Posterior cingulate gyrus (tissue), 11 donors: ENCODE measurements at places on chromosomes 16 and 17.

GRCh38 chr17:15262291-15263205 is 2.6 kb downstream of the PMP22 start:
- DNase-seq: peak; percentile 91

DNA sequence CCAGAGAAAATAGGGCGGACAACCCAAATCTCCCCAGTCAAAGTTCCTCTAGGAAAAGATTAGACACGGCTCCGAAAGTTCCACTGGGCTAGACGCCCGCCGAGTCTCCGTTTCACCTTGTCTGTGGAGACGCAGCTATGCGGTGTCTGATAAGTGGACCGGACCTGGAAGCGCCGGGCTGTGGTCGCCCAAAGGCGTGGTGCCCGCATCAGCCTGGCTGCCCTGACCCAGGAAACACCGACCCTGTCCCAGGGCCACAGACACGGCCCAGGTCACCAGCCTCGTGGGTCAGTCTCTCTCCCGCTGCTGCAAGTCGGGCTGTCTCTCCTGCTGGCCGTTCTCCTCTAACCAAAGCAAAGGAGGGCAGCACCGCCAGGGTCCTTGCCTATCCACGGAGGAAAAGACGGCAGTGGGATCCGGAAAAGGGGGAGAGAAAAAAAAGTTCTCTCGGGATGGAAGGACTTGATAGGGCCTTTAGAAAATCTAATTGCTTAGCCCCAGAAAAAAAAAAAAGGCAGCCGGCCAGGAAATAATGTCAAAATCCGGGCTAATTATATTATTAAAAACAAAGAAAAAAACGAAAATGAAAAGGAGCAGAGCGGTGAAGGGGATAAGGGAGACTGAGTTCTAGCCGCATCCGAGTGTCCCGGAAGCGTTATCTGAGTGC is 13.9 kb upstream of the FOXF1 start:
- DNase-seq: peak; percentile 52

DNA sequence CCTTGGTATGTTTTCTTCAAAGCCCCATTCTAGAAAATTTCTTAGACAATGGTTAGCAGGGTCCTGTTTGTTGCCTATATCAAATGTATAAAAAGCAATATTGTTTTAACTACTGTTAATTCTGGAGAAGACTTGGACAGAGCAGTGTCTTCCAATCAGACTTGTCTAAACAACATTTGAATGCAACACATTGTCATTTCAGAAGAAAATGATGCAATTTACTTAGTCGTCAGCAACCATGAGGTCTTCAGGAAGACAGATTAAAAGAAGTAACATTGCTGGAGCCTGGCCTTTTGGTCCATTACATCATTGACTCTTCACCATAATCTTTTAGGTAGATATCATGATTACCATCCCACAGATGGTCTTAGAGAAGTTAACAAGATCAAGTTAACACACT is 94.5 kb downstream of the ANKFN1 start:
- no peak for DNase-seq

DNA sequence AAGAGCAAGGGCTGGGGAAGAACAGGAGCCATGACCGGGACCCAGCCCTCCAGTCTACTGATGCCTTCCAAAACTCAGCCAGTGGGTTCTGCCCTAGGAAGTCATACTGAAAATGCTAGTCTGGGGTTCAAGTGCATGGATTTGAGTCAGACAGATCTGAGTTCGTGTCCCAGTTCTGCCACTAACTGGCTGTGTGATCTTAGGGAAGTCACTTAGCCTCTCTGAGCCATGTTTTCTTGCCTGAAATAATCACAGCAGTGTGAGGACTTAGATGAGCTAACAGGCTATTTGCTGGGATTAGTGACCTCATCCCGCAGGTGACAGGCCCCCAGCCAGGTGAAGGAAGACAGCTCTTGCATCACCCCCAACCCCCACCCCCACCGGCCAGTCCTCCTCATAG is 4.4 kb downstream of the GRIN2C start:
- no peak for DNase-seq

- peak; percentile 54 for DNase-seq
These were observed 121.7 kb upstream of the SDK2 start for GRCh38 chr17:73765824-73766563.

- peak; percentile 48 for DNase-seq
These were observed 100.6 kb downstream of the PITPNC1 start for GRCh38 chr17:67477687-67478086.

GRCh38 chr17:79033741-79034501 is 10.0 kb downstream of the C1QTNF1 start:
- peak; percentile 63 for DNase-seq

- DNase-seq: no peak
These were observed 24.4 kb downstream of the SRL start for GRCh38 chr16:4217204-4218131.

DNA sequence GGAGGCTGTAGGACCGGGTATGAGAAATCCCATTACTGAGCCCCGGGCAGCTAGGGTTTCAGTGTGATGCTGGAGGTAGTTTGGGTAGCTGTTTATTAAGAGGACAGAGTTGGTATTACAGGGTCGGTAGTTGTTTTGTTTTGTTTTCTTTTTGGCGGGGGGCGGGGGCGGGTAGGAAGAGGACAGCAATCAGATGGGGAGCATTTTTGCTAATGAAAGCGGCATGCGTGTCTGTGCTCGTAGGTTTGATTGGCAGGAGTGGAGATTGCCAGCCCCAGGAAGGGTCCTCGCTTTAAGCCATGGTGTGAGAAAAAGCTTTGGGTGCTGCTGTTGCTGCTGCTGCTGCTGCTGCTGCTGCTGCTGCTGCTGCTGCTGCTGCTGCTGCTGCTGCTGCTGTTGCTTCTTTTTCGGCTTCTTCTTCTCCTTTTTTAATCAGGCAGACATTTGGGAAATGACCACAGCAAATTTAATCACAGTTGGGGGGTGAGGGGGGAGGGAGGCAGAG is 498.5 kb upstream of the ZFHX3 start:
- DNase-seq: no peak

DNA sequence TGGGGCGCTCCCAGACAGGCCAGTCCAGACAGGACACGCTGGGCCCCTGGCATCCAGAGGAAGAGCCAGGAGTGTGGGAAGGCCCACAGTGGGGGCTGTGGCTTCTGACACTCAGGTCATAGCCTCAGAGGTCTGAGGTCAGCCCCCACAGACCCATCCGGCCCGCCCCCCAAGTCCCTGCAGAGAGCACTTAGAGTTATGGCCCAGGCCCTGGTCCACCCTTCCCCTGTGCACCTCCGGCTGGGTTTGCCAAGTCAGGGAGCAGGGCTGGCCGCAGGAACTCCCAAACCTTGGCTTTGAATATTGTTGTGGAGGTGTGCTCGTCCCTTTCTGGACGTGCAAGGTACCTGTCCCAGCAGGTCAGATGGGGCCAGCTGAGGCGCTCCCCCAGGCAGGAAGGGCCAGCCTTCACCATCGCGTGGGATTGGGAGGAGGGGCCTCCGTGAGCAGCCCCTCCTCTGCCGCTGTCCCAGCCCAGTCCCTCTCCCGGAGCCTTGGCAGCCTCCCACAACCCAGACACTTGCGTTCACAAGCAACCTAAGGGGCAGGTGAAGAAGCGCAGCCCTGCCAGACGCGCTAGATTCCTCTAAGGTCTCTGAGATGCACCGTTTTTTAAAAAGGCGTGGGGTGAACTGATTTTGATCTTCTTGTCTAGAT is 74.6 kb downstream of the SOCS1 start:
- DNase-seq: no peak

GRCh38 chr17:75511610-75512575 is 3.4 kb downstream of the CASKIN2 start:
- no peak for DNase-seq

GRCh38 chr16:84922351-84923120 is 88.8 kb downstream of the ZDHHC7 start:
- DNase-seq: peak; percentile 32

- DNase-seq: no peak
These were observed 45.9 kb downstream of the ABAT start for GRCh38 chr16:8720080-8720966.

- DNase-seq: no peak
These were observed 29.5 kb upstream of the TMEM92 start for GRCh38 chr17:50244771-50245170.

GRCh38 chr17:57368637-57369336 is 112.5 kb downstream of the MSI2 start:
- no peak for DNase-seq

DNA sequence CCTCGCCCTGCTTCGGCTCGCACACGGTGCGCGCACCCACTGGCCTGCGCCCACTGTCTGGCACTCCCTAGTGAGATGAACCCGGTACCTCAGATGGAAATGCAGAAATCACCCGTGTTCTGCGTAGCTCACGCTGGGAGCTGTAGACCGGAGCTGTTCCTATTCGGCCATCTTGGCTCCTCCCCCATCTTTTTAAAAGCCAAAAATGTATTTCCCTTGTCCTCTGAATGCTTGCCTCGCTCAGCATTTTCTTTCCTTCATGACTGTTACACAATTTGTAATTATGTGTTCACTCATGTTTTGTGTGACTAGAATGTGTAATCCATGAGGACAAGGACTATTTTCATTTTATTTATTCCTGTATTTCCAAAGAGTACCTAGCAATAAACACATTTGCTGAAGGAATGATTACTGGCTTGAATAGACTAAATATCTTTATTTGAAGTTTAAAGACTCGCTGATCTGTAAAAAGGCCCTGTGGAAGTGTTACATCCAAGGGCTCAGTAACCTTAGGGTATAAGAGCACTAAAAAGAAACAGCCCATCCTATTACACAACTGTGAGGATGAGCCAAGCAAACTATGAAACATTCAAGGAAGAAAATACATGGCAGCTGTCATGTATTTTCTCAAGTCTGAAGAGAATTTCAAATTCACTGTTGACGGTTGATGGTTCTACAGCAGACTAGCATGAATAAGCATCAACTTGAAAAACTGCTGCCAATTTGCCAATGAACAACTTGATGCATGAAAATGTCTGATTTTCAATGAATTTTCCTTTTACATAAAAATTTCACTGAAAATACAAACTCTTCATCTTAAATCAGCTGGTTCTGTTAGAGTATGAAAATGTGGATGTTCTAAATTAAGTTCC is 192.6 kb downstream of the MYO1D start:
- no peak for DNase-seq

GRCh38 chr17:80504686-80505413 is 28.4 kb upstream of the NPTX1 start:
- DNase-seq: no peak

- no peak for DNase-seq
These were observed at the start of gene ABCC3 for GRCh38 chr17:50634224-50634914. Gene ABCC3 (plus strand): TSS chr17:50634881. CDS start chr17:50634937, 56 bp downstream.

DNA sequence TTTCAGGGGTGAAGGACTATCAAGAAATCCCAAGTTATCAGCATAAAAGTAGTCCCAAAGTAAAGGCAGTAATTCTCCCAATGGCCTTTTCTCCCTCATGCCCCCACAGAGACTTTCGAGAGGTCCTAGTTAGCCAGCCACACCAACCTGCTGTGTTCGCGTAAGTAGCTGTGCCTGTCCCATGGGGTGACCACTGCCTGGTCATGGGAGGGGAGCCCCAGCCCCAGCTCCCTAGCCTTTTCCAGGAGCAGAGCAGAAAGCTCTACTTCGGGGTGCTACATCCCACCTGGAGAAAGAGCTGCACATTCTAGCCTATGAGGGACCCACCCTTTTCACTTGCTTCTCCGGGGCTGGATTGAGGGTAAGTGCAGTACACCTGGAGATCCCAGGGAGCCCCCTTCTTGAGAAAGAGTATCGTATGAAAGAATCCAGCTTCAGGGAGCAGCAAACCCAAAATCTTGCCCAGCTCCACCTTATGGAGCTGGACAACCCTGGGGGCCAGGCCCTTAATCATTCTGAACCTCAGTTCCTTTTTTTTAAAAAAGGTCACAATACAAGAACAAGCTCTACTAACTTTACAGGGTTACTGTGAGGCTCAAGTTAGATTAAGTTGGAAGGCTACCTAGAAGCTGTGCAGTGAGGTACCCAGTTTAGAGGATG is 8.6 kb upstream of the SOST start:
- no peak for DNase-seq

DNA sequence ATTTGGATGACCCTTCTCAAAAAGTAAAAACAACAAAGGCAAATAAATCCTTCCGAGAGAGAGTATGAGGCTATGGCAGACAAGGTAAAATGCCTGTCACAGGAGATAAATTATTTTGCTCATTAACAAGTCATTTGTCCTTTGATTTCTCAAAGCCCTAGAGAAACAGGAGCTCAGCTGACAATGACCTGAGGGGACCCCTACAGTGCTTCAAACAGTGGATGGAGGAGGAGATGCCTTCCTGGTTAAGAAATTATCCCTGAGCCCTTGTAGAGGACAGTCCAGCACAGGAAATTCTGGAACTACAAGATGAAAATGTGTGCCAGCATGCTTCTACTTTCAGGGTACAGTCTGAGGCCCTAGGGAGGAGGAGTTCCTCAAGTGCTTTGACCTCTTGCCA is 24.0 kb upstream of the RHBDL3 start:
- no peak for DNase-seq

- DNase-seq: no peak
These were observed 62.6 kb downstream of the ENGASE start for GRCh38 chr17:79137015-79137788.

- DNase-seq: no peak
These were observed 778.3 kb downstream of the KCNJ18 start for GRCh38 chr17:22470411-22471175.

GRCh38 chr17:12459736-12460135 is 206.0 kb upstream of the MYOCD start:
- no peak for DNase-seq

DNA sequence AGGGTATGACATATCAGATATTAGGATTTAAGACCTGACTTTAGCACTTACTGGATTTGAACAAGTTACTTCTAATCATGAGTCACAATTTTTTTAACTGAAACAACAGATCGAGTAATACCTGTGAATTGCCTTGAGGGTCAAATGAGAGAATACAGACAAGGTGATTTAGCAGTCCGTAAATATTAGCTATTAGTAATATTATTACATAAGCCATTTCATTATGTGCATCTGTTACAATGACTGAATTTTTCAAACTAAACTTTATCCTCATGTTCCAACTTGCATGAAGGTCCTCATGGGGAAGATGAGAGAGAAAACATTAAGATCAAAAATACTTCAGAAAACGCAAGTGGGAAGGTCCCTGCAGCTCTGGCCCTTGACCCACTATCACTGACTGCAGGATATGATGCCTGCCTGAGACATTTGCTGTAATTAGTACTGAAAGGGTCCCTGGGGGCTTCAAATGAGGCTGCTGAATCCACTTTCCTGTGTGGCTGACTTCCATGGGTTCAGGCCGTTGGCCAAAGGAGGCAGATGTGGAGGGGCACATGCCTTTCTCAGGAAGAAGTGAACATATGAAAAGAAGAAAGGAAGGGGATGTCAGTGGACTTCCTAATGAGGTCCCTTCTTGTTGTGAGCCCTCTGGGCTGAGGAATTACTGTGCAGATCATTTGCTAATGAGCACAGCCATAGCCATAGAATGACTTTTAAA is 441.7 kb downstream of the CDH11 start:
- DNase-seq: no peak
